ENCODE measurements at places on chromosomes 2 and 18.

- DNase-seq = no peak
These were observed 15.5 kb downstream of the SPRED2 start for GRCh38 chr2:65416945-65417344.

GRCh38 chr18:8439055-8439454 lies 170.2 kb upstream of the RAB12 start:
- no peak for DNase-seq

GRCh38 chr2:127508631-127509034 lies 17.7 kb downstream of the IWS1 start:
- DNase-seq = peak; percentile 89

DNA sequence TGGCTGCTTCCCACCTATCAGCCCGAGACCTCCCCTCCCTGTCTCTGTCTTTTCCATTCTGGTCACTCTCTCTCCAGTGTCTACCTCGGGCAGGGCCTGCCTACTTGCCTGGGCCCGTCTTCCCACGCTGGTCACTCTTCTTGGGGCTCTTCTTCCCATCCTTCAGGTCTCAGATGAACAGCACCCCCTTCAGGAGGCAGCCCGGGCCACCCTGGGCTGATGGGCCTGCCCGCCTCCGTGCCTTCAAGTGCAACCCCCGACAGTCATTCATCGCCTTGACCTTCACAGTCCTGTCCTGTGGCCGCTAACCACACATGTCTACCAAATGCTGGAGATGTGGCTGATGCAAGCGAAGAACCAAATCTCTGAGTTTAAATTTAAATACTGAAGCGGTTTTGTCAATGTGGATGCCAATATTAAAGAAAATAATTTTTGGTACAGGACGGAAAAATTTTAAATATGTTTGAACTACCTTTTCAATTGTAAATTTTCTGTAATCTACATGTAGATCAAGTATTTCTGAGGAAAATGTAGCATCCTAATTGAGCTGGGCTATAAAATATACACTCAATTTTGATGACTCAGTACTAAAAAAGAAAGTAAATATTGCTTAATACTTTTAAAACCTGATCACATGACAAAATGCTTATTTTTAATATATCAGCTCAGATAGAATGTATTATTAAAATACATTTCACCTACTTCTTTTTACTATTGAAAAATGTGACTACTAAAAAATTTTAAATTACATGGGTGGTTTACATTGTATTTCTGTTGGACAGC lies 96.4 kb downstream of the LAMA1 start:
- no peak for DNase-seq

DNA sequence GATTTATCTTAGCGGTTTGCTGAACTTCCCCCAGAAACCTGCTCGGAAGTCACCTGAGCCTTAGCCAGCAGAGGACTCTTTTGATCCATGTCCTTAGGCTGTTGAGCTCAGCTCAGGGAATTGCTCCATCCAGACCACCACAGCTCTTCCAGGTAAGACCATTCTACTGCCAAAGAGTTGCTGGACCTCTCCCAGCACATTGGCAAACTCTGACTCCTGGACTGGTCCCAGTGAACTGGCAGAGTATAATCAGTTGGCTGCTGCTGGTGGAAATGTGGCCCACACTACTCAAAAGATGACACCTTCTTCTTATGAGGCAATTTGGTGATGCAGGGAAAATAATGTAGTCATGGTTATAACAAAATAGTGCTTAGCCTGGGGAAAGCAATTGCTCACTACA lies 308.8 kb upstream of the FIGN start:
- DNase-seq = no peak

DNA sequence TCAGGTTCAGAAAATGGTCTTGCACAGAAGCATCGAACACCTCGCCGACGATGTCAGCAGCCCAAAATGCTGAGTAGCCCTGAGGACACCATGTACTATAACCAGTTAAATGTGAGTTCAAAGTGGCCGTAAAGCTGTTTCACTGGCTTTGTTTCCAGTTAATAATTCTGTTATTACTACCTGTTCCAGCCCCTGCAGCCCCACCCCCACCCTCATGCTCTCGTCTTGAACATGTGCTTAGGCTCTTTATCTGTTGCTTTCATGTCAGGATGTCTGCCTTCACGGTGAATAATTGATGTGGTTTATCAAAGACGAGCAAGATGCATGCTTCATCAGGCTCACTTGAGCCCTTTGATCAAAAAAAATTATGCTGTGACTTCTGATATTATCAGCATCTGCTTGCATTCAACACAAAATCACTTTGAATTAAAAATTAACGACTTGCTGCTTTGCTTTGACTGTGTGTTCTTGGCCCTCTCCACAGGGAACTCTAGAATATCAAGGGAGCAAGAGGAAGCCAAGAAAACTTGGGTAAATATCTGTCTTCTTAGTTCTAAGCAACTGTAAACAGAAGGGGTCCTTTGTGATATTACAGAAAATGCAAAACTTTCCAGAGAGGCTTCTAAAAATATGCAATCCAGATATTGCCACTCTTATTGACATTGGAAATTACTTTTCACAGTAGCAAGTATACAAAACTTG lies 63.4 kb upstream of the SP5 start:
- DNase-seq = no peak

DNA sequence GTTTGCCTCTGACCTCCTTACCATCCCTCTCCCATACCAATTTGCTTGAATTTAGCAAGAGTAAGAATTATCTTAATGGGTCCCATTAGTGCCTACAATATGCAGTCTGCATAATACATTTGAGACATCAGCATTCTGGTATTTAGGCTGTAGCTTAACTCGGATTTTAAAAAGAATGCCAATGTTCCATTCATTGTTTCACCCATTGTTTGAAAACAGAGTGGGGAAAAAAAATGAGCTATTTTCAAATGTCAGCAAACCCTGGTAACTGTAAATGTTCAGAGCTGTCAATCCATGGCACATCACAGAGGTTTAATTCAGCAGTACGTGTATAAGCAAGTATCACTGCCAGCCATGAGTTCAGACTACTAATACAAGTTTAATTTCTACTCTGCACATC lies 61.9 kb upstream of the TSPYL6 start:
- no peak for DNase-seq

GRCh38 chr2:21891191-21891590 lies 767.4 kb downstream of the TDRD15 start:
- no peak for DNase-seq

DNA sequence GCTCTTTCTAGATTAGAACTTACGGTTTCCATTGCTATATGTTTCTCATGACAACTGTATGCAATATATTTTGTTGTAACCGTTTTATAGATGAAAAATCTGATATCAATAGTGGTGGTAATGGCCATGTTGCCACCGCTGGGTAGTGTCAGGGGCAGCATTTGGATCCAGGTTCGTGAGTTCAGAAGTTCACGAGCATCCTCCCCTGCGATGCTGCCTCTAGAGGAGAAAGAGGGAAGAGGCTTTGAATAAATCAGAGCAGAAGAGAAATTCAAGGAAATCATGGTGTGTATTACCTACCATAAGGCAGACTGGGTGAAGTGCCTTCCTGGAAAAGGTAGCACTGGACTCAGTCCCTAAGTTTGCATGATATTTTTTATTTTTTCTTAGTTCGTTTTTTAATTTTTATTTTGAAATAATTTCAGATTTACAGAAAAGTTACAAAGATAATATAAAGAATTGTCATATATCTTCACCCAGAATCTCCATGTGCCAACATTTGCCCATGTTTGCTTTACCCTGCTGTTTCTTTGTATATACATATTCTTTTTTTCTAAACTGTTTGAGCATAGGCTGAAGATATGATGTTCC lies 3.3 kb upstream of the ZBTB7C start:
- peak; percentile 29 for DNase-seq

DNA sequence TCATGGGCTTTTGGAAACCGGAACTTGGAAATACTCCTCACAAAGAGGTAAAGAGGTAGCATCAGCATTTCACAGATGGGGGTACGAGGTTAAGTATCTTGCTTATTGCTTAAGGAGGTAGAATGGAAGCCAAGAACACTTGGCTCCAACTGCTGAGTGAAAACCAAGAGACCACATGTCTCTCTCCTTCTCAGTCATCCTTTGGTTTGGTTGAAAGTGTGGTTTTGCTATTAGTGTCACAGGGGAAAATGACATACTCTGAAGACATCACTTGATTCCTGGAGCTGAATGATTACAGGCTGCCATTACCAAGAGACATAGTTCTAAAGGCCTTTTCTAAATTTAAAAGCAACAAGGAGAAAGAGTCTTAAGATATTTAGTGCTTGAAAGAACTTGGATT lies 41.5 kb downstream of the ANTXR1 start:
- DNase-seq = no peak

DNA sequence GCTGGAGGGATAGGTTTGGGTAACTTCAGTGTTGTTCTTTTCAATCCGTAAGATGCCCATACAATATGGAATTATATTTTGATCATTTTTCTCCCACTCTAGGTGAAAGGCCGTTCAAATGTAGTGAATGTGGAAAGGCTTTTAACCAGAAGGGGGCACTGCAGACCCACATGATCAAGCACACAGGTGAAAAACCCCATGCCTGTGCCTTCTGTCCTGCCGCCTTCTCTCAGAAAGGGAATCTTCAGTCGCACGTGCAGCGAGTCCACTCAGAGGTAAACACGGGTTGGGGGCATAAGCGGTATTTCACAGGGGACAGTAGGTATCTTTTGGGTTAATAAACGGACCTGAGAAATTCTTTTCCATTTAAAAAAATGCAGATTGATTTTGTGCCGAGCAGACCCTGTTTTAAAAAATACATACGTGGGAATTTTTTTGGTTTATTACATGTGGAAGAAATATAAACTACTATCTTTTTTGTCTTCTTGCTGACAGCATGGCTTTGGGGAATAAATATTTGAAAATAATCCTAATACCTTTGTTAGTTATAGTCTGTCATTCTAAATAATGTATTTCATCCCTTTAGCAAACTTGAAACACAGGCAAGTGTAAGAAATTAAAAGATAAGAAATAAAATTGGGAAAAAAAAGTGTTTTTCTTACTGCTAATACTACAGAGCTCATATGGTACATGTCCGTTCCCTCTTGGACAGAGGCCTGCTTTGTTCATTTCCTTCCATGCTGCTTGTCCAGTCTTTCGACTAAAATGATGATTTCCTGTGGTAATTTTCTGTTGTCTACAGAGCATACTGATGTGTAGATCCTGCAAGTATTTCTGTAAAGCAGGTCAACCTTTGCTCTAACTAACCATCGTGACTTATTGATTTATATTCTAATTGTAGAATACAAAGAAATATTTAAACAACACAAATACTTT lies 53.3 kb downstream of the ZNF236 start:
- peak; percentile 48 for DNase-seq

GRCh38 chr2:240465268-240465764 lies 29.9 kb downstream of the GPC1 start:
- DNase-seq = no peak

GRCh38 chr2:51013079-51013932 lies 18.6 kb downstream of the NRXN1 start:
- DNase-seq = peak; percentile 42

GRCh38 chr2:205311201-205311600 lies 371.1 kb upstream of the NRP2 start:
- no peak for DNase-seq

- no peak for DNase-seq
These were observed 277.5 kb downstream of the BCL11A start for GRCh38 chr2:60275958-60276357.

DNA sequence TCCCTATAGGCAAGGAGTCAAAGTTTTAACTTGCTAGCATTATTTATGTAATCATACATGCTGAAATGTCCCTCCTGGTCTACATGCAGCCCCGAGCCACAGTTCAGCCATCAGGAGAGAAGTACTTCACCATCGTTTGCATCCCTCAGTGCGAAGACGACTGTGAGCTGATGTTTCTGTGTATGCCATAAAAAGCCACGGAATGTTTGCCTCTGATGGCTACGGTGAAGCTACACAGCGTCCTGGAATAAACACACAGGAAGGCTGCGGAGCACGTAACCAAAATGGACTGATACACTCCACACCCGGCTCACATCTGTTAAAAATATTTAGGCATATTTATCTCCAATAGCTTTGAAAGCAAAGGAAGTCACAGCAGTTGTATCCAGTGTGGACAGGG lies 4.3 kb upstream of the SALL3 start:
- DNase-seq = no peak

- DNase-seq = no peak
These were observed 717.7 kb upstream of the FAM98A start for GRCh38 chr2:34316788-34317187.

GRCh38 chr18:32779010-32779409 lies 6.2 kb upstream of the KLHL14 start:
- no peak for DNase-seq

DNA sequence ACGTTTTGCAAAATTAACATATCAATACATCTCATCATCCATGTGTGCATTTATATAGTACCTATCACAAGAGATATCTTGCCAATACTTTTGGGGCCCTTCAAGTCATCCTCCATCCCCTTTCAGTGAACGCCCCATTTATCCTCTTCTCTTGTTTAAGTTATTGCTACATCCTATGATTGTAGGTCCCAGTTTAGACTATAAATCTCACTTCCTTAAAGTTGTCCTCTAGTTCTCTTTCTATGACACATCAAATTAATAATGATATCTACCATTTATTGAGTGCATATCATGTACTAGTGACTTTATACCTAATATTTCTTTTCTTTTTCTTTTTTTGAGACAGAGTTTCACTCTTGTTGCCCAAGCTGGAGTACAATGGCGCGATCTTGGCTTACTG lies 28.8 kb upstream of the FBXO11 start:
- DNase-seq = no peak

DNA sequence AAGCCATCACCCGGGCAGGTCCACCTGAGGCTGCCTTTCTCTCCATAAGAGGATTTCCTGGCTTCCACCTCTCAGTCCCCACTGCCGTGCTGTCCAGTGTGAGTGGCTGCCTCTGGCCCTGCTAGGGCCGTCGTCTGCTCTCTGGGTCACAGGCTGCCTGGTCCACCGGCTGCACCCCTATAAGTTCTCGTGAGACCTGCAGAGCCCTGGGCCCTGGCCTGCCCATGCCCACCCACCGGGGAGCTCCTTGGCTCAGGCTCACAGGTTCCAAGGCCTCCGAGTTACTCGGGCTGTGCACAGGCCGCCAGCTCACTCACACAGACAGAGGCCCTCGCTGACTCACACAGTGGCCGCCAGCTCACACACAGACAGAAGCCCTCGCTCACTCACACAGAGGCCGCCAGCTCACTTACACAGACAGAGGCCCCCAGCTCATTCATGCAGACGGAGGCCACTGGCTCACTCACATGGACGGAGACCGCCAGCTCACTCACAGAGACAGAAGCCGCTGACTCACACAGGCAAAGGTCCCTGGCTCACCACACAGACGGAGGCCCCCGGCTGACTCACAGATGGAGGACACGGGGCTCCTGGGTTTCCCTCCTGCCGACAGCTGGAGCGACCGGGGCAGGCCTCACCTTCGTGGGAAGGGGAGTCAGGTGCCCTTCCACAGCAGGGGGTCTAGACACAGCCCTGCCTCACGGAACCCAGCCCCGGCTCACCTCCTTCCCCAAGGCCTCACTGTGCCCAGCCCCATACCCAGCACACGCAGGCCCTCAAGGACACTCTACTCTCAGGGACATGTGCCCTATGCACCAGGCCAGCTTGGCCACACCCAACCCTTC lies 334.1 kb upstream of the MYT1L start:
- no peak for DNase-seq
